ENCODE measurements at places on chromosomes 7 and 10. TPM values are rescaled to one million over a fixed set of nuclear protein-coding genes. Genes with fewer than 3 reads are reported as not detected.

- DNase-seq = no peak
Observed at GRCh38 chr10:66723608-66724400, 202.0 kb upstream of the LRRTM3 start.

Gene PRPF18
- polyA plus RNA-seq = 18.8 TPM

GRCh38 chr10:11435581-11435981 is 175.9 kb downstream of the USP6NL start:
- no peak for DNase-seq

Gene MBL2
- not detected for polyA plus RNA-seq

DNA sequence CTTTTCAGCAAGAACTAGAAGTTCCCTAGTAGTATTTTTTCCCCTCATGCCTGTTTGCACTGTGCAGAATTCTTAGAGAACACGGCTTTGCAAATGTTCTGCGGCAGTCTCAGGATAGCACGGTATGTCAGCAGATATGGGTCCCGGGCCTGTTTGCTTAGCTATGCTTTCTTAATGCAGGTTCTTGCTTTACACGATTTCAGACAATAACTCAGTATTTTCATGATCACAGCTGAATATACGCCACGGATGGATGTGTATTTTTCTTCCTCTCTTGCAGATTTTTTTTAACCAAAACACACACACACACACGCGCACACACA is 137.3 kb downstream of the HECW1 start:
- DNase-seq = no peak

- DNase-seq = no peak
Observed at GRCh38 chr7:112572669-112573301, 92.0 kb downstream of the LSMEM1 start.

GRCh38 chr7:36523371-36524101 is 133.9 kb downstream of the ANLN start:
- DNase-seq = no peak

DNA sequence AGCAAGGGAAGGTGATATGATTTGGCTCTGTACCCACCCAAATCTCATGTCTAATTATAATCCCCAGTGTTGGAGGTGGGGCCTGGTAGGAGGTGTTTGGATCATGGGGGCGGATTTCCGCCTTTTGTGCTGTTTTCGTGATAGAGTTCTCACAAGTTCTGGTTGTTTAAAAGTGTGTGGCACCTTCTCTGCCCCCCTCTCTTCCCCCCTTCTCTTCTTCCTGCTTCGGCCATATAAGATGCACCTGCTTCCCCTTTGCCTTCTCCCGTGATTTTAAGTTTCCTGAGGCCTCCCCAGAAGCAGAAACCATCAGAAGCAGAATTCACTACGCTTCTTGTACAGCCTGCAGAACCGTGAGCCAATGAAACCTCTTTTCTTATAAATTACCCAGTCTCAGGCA is 21.1 kb downstream of the BTRC start:
- DNase-seq = no peak

- DNase-seq = no peak
Observed at GRCh38 chr7:97118306-97118917, 914 bp downstream of the SDHAF3 start.

DNA sequence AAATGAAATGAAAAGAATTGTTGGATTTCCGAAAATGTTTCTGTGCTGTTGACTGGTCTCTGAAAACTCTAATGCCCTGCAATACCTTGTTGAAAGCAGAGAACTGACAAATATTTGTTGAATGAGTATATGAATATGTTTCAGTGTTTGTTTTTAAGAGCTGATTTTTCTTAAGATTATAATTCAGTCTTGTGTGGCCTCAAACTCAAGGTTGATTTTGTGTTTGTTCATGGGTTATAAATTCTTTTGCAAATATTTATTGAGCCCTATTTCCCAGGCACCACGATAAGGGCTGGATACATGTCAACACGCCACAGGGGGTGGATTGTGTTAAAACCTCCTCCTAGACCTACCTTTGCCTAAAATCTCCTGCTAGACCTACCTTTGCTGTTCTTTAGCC is 203.9 kb upstream of the PLPP4 start:
- no peak for DNase-seq
